T-helper 17 cell (primary cell): ENCODE measurements at places on chromosomes 16 and 17.

DNA sequence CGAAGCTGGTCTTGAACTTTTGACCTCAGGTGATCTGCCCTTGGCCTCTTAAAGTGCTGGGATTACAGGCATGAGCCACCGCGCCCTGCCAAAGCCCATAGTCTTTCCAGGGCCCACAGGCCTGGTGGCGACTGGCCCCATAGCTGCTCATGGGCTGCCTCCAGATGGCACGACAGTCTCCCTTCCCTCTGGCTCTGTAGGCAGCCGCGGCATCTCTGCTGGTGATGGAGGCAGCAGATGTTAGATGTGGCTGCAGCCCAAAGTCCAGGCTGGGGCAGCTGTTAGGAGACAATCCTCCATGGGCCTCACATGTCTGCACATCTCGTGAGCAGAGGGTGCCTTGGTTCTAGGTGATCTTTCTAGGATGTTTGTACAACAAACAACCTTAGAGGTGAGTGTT is 69.7 kb upstream of the DNAJA2 start:
- DNase-seq = no peak

- DNase-seq = no peak
Measured at GRCh38 chr17:29583324-29584248, 5.9 kb downstream of the GIT1 start.

- DNase-seq = no peak
Measured at GRCh38 chr17:14310605-14311004, 9.7 kb downstream of the HS3ST3B1 start.

- no peak for DNase-seq
Measured at GRCh38 chr17:43171586-43172487, 823 bp downstream of the NBR1 start.

DNA sequence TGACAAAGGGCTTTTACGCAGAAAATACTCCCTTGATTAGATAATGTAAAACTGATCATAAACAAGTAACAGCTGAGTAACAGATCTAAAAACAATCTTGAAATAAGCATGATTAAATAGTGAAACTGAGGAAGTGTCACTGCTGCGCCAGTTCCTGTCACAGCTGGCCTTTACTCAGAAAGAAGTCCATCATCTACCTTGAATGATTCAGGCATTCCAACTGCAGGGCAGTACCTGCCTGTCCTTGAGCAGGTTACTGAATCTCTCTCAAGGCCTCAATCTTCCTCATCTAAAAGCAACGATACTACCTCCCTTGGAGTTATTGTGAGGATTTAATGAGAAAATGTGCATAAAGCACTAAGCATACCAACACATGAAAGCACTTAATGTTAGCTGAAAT is 12.7 kb downstream of the PHLPP2 start:
- no peak for DNase-seq

GRCh38 chr17:8266648-8267479 is 17.8 kb downstream of the PFAS start:
- no peak for DNase-seq

DNA sequence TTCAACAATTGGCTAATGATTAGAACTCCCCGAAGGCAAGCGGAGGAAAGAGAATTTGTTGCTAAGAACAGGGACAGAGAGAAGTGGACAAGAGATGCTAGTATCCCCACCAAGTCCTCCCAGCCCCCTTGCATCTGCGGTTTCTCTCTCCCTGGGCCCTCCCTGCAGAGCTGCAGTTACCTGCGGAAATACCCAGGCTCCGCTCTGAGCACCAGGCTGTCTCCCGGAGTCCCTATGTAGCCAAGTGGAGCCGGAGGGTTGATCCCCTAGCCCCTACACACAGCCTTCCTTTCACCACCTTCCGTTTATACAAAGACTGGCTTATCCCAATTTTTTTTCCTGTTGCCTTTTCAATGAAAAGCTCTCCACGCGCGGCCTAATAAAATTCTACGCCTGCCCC is 834.4 kb downstream of the KCNJ2 start:
- no peak for DNase-seq

- no peak for DNase-seq
Measured at GRCh38 chr17:31320241-31320640, 1.2 kb downstream of the EVI2A start.

DNA sequence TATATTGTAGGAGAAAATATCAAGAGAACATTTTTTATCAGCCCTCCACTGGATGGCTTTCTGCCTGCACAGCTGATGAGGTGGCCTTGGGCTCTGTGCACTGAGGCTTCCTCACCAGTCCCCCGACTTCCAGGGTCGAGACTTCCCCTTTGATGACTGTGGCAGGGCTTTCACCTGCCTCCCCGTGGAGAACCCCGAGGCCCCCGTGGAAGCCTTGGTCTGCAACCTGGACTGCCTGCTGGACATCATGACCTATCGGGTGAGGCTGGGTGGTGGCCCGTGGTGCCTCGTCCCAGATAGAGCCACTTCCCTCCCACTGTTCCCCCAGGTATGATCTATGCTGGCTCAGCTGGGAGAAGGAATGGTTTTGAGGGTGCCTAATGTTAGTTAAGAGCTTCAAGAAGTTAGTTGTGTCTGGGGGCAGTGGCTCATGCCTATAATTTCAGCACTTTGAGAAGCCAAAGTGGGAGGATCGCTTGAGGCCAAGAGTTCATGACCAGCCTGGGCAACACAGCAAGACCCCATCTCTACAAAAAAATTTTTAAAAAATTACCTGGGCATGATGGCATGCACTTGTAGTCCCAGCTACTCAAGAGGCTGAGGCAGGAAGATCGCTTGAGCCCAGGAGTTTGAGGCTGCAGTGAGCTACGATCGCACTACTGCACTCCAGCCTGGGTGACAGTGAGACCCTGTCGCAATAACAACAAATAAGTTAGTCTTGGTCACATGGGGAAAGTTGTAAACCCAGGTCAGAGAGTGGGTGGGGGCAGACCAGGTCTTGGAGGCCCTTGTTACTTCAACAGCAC is 11.8 kb downstream of the FCSK start:
- no peak for DNase-seq

DNA sequence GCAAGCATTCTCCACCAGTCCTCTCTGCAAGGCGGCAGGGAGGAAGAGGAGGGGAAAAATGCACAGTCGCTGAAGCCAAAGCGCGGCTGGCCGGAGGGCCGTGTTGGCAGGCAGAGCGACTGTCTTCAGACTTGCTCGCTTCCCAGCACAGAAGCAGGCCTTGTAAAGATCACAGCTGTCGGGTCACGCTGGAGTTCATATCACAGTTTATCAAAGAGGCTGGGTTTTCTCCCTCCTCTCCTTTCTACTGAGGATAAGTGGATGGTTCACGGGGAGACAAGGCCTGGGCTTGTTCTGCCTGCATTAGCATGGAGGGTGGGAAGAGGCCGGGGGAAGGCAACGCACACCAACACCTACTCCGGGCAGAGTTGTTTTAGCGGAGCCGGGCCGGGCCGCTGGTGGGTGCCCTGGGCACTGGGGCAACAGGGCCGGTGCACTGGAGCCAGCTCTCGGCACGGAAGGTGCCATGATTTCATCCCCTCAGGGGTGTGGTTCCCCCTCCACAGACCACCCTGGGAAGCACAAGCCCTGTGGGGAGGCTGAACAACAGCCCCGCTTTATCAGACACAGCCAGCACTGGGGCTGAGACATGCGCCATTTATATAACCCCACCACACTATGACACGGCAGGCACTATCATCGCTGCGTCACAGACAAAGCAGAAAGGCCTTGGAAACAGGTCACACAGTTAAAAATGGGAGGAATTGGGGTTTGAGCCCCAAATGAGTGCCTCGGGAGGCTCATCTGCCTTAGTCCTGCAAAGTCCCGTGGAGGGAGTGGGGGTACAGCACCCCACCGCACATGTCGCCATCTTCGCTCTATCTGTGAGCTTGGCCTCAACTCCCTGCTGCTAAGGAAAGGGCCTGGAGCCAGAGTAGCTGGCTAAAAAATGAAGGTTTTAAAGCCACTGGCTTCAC is 40.3 kb upstream of the MTSS2 start:
- no peak for DNase-seq

- DNase-seq = no peak
Measured at GRCh38 chr17:34254146-34254545, 939 bp upstream of the CCL2 start.

DNA sequence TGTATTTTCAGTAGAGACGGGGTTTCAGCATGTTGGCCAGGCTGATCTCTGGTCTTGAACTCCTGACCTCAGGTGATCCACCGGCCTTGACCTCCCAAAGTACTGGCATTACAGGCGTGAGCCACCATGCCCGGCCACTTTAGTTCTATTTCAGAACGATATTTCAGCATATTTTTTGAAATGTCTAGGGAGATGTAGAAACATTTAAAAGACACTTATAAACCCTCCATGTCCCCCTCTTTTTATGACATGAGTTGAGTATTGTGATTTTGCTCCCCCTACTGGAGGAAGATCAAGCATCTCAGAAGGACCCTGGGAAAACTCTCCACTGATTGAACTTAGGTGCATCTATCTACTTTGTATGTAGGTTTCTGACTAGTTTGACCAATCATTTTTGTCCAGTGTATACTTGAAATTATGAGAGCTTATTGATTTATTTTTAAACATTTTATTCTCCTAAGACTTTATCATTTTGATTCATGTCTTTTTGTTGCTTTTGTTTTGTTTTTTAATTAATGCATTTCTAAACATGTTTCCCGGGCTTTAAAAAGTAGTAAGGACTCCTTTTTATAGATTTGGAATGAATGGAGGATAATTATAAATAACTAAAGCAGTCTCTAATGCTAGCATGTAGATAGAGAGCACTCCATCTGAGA is 105.1 kb downstream of the CHD9 start:
- DNase-seq = no peak

DNA sequence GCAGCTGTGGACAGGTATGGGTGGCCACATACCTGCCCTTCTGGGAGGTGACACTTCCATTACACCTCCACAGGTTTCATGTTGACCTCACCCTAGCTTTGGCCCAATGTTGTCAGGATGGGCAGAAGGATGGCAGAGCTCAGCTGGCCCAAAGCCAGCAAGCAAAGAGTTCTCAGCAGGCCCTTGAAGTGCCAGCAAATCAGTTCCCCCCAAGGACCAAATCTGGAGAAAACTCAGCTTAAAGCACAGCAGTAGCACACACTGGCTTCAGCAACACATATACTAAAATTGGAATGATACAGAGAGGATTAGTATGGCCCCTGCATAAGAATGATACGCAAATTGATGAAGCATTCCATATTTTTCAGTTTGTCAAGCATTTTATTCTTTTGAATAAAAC is 13.4 kb downstream of the ARL4D start:
- DNase-seq = no peak

GRCh38 chr16:81634380-81635062 is 144.6 kb upstream of the PLCG2 start:
- no peak for DNase-seq

GRCh38 chr16:90078579-90078895 is 1.4 kb upstream of the PRDM7 start:
- DNase-seq = no peak

- no peak for DNase-seq
Measured at GRCh38 chr17:44309472-44309871, 1.1 kb downstream of the RUNDC3A start.

DNA sequence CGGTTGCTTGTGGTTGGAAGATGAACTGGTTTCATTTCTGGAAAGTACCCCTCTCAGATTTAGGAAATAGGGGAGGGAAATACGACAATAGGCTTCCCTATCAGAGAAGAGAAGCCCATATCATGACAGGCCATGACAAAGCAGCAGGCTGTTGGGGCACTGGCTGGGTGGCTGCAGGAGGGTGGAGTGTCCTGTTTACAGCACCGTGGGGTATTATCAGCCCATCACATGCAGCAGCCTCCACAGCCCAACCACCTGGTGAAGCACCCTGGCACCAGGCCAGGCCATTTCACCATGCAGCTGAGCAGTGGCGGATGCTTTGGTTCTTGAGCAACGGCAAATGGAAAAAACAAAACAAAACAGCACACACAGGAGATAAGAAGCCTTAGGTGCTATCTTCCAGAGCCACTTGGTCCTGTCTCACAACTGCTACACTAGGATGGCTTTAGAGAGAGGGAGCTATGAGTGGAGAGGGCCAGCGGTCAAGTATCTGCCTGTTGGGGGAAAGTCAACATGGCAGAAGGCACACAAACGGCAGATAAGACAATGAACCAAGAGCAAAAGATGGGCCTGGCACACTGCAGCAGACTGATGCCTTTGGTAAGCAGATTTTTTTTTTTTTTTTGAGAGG is 24.2 kb downstream of the FAM117A start:
- peak; percentile 95 for DNase-seq

DNA sequence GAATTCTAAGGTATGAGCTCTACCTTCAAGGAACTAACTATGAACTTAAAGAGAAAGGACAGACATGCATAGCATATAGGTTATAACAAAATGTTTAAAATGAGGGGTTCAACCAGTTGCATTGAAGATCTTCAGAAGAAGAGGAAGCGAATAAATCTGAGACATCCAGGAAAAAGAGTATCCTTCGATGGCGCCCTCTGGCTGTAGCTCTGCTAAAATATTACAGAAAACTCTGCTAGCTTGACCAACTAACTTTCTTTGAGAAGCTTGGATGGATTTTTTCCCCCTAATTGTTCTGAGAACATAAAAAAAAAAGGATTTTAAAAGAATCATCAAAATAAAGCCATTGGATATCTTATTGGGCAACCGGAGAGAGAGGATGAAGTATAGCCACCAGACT is 659.9 kb upstream of the SOX9 start:
- DNase-seq = no peak

DNA sequence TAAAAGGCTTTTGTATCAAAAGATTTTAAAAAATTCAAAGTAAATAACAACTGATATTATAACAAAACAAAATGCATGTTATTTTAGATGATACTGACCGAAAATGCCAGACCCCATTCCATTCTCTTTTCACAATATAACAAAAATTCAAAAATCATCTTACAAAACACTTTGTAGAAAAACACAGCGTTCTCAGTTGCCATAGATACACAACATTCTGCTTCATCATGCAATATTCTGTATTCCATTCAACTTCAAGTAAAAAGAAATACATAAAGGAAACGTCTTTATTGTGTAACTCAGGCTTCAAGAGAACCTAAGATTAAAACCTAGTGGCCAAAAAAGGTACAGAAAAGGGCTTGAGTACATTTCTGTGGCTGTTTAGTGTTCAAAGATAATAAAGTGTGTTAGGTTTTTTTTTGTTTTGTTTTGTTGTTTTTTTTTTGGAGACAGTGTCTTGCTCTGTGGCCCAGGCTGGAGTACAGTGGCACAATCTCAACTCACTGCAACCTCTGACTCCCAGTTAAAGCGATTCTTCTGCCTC is 250.5 kb downstream of the CEP112 start:
- DNase-seq = no peak
